AG08396 (cell line): ENCODE measurements at places on chromosomes 2 and 18.

- no peak for DNase-seq
Observed at GRCh38 chr18:51235009-51235789, 37.7 kb upstream of the MEX3C start.

GRCh38 chr2:145652571-145653545 lies 1132.9 kb upstream of the ZEB2 start:
- DNase-seq, result peak; percentile 40

DNA sequence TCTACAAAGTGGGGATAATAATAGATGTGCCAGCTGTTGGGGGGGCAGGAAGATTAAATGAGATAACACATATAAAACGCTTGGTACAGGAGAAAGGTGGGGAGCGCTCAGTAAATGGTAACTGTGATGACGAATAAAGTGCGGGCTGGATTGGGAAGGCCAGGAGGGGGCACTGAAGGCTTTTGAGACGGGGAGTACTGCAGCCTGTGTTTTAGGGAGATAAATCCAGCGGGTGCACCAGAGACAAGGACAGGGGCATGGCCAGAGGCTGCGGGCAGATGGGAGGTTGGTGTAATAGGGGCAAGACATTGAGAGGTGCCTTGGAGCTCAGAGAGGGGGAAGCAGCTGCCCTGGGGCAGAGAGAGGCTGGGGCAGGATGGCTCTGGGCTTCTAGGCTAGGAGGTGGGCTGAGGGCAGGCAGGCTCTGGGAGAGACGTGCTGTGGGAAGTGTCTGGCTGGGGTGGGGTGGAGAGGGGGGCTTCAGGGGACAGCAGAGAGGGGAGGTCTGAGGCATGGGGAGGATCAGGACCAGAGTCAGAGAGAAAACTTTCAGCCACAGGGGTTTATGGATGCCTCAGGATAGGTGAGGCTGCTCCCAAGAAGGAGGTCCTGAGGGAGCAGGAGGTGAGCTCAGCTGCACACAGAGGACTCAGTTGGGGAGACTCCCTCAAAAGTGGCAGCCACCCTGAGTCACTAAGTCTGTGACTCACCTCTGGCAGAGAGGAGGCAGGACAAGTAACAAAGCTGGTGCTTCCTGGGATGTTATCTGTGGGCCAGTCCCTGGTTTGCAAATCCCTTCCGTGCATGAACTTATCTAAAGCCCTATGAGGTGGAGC lies 18.8 kb downstream of the TEX44 start:
- DNase-seq, result peak; percentile 87

DNA sequence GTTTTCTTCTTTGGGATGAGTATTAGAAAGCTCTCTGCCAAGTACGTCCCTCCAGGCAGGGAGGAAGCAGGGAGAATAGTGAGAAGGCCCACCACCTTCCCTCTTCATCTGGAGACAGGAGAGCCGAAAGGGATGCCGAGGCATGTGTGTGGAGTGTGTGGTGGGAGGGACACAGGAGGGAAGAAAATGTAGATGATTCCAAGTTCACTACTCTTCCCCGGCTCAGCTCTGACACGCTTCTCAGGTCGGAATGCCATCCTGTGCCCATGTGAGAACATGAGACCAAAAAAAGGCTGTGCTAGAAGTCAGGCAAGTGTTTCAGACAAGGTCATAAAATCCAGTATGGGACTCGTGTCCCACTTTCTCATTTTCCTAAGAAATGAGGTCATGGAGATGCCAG lies 47.4 kb downstream of the GYPC start:
- DNase-seq, result no peak

GRCh38 chr2:96089356-96090195 lies 26.8 kb downstream of the ADRA2B start:
- no peak for DNase-seq

DNA sequence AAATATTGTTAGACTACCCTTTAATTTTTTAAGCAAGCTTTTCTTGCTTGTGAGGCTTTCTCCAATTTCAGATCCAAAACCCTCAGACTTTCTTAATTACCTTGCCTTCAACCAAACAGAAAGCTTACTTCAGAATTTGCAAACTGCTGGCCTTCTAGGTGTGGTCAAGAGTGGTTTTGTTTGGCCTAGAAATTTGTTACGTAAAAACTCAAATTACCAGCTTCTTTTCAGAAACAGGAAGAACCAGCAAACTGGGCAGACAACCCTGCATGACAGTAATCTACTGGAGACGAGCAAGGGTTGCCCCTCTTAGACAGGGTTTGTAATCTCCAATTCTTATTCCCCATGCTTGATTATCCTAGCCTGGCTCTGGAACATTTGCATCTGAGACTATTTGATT lies 27.1 kb downstream of the SRBD1 start:
- DNase-seq, result no peak

- DNase-seq, result peak; percentile 37
Observed at GRCh38 chr2:226795281-226796011, 4.2 kb downstream of the IRS1 start.

DNA sequence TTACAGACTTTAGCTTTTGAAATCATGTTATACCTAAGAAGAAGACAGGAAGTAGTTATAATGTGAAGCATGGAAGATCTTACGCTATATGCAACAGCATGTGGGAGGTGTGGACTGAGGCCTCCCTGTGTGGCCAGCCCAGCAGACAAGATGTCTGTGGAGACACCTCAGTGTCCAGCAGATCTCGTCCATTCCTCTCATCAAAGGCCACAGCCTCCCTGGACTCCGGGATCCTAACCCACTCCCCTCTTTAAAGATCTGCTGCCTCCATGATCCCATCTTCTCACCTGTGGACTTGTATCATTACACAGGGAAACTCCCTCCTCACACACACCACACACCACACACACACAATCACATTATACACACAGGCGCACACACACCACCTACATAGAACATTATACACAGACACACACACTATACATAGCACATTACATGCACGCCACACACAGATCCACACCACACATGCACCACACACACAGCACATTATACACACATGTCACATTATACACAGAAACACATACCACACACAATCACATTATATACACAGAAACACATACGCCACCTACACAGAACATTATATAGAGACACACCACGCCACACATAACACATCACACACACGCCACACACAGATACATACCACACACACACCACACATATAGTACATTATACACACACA lies 89.5 kb downstream of the PXDN start:
- no peak for DNase-seq

DNA sequence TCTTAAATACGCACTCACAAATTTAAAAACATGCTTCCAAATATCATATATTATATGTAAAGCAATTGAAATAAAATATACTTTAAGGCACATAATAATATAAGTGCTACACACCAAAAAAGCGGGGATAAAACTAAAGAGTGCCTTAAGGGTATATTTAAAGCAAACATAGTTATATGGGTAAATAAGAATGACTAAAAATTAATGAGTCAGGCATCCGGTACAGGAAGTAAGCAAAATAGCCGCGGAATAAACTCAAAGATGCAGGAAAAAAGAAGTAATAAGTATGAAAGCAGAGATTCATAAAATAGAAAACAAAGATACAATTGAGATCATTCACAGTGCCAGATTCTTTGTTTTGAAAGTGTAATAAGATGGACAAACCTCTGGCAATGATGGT lies 503.5 kb upstream of the SOX11 start:
- DNase-seq, result no peak

- no peak for DNase-seq
Observed at GRCh38 chr2:31251018-31251417, 17.1 kb downstream of the EHD3 start.

- peak; percentile 74 for DNase-seq
Observed at GRCh38 chr2:127067620-127068350, 39.2 kb downstream of the BIN1 start.

DNA sequence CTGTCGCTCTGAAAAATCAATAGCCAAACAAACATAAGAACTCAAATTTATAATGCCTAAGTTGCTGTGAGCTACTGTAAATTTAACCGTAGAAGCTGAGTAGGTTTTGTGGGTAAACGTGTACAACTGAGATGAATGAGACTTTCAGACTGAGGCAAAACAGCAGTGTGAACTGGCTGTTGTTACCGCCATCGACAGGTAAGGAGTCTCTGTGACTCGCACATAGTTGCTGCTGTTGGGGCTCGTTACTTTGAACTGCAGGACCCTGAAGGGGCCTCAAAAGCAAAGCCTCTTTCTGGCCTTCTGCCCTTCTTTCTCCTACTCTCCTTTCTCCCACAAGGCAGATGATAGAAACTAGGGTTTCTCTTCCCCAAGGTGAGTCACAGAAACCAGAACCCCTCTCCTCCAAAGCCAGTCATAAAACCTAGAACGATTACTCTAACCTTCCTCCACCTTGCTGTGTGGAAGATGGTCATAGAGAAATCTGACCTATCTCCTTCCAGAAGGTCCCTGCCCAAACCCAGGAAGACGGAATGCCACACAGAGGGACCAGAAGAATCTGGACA lies 101.2 kb downstream of the DLGAP1 start:
- DNase-seq, result no peak

DNA sequence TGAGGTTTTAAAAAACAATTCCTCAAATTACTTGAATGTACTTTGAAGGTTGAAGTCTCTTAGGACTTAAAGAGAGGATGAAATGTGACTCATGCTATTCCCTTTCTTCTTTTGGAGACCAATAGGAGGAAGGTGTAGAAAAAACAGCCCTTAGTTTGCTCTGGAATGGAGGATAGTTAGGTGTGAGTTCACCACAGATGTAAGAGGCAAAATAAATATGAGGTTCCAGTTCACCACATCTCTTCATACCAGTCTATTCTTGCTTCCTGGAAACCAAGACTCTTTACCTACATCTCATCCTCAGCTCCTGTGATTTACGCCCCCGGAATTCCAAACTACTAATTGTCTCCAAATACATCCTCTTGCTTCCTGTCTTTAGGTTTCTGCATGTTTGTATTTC lies 77.5 kb upstream of the TTC21B start:
- no peak for DNase-seq

GRCh38 chr18:22704586-22704918 lies 228.6 kb upstream of the RBBP8 start:
- DNase-seq, result no peak

GRCh38 chr2:177355874-177356273 lies 36.7 kb upstream of the AGPS start:
- DNase-seq, result no peak

GRCh38 chr2:9201185-9201891 lies 5.3 kb upstream of the ASAP2 start:
- DNase-seq, result peak; percentile 74

GRCh38 chr2:11962707-11963328 lies 216.4 kb downstream of the LPIN1 start:
- no peak for DNase-seq

- no peak for DNase-seq
Observed at GRCh38 chr2:191782351-191782750, 64.5 kb downstream of the CAVIN2 start.

DNA sequence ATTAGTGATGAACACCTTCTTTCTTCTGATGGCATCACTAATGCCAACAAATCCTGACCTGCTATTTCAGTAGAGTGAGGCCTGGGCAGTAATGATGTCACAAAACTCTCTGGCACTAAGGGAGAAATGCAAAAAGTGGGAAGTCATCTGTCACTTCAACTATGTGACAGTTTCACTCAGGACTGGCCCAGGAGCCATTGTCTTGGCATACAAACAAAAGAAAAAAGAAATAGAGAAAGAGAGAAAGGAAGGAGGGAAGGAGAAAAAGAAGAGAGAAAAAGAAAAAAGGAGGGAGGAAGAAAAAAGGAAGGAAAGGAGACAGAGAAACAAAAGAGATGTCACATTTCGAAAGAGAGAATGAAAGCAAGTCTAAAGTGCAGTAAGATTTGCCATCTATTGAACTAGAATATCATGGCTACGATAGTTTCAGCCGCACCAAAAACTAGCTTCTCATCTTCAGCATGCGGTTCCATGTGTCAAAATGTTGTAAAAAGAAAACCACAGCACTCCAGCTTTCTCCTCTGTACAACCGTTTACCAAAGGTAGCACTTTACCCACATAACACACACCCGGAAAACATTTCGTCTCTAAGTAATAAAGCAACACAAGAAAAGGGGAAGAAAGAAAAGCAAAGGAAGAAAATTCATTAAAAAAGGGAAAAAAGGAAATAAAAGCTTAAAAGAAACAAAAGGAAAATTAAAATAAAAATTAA lies 50.1 kb downstream of the CD226 start:
- no peak for DNase-seq

- peak; percentile 12 for DNase-seq
Observed at GRCh38 chr2:228039752-228040534, 141.5 kb downstream of the SPHKAP start.

DNA sequence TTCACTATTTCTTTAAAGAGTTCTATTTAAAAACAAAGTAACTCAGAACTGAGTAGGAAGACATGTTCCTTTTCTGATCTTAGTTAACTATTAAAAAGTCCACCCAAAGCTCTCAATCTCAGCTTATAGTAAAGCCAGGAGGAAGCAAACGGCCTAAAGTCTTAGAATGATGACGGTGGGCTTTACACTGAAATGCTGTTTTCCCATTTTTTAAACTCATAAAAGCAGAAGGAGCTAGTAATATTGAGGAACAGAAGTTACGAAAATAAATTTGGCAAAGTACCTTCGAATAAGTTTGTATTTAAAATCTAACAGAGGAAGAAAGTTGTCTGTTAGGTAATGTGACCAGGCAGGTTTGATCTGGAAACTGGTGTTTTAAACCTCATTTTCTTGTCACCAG lies 111.1 kb downstream of the ZNF532 start:
- no peak for DNase-seq

DNA sequence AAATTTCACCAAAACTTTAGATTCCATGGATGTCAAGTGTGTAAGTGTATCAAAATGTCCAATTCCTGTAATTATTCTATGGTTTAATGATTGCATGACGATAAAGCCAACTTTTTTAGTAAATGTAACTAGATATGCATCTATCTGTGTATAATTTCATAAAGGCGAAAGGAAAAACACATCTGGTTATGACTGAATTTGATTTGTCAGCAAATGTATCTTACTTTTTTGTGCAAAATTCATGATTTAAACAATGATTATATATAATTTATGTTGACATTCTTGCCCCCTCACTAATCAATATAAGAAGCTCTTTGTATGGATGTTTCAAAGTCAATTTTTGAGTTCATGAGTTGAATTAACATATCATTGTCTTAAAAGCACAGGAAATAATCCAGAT lies 138.5 kb downstream of the KCNJ3 start:
- DNase-seq, result no peak

GRCh38 chr18:70673831-70674230 lies 385.0 kb downstream of the SOCS6 start:
- DNase-seq, result no peak

DNA sequence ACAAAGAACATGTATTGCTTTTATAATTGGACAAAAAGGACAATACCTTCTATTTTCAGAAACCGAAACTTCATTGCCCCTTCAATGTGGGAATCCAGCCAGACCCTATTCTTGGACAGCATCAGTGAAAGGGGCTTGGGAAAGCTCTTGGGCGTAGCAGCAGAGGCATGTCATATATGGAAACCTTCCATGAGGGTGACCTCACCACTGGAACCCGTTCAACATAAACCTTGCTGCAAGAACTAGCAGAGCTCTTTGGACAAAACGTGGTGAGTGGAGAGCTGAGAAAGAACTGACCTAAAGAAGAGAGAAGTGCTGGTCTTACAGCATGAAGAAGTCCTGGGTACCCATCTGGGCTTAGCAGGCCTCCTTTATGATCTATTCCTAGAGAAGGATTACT lies 22.7 kb upstream of the ACTG2 start:
- peak; percentile 77 for DNase-seq

GRCh38 chr2:231161877-231162329 lies 36.5 kb upstream of the ARMC9 start:
- DNase-seq, result peak; percentile 51

- DNase-seq, result no peak
Observed at GRCh38 chr2:85712336-85712735, 18.2 kb downstream of the GNLY start.

- no peak for DNase-seq
Observed at GRCh38 chr2:86140969-86141392, 34.9 kb downstream of the PTCD3 start.
